Activated CD4-positive, alpha-beta T cell treated with anti-CD3 and anti-CD28 coated beads, Interleukin-2, amount 10 ng/mL, durations not matched to agents 7 days and 5 days (primary cell): ENCODE measurements at places on chromosomes 11 and 22. TPM values are rescaled to one million over a fixed set of nuclear protein-coding genes. Genes with fewer than 3 reads are reported as not detected.

DNA sequence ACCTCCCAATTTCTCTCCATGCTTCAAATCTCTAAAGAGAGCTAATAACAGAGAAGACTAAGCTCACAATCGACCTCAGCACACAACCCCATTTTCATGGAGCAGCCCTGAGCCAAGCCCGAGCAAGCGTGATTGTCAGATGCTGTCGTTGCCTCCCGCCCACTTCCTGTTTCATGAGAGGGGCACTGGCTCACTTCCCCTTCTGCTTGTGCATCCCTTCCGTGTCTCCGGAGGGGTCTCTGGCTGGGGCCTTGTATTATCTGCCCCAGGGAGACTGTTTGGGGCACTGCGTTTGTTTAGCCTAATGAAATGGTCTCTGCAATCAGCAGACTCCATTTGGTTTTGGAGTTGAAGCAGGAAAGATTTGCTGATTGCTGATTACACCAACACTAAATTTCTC lies 181.3 kb upstream of the SEZ6L start:
- no peak for DNase-seq

The NXPE1 gene
- not detected for total RNA-seq

DNA sequence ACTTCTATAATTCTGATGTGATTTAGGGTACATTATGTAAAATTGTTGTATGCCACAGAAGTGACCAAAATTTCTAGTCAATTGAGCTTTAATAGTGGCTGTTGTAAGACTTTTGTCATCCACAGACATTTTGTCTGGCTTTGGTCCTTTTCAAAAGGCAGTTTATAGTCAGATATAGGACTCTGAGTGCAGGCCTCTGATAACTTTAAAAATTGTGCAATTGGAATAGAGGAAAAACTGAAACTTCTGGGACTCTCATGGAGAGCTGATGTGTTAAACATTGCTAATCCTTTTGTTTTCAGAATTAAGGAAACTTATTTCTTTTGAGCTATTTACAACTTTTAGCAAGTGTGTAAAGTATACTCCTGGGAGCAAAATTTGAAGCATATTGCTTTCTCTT lies 9.0 kb upstream of the MRPL17 start:
- DNase-seq, result no peak

The RRAS2 gene
- 43.7 TPM for total RNA-seq

The PARVG gene
- total RNA-seq, result 158 TPM

The TEX54 gene
- total RNA-seq, result not detected

DNA sequence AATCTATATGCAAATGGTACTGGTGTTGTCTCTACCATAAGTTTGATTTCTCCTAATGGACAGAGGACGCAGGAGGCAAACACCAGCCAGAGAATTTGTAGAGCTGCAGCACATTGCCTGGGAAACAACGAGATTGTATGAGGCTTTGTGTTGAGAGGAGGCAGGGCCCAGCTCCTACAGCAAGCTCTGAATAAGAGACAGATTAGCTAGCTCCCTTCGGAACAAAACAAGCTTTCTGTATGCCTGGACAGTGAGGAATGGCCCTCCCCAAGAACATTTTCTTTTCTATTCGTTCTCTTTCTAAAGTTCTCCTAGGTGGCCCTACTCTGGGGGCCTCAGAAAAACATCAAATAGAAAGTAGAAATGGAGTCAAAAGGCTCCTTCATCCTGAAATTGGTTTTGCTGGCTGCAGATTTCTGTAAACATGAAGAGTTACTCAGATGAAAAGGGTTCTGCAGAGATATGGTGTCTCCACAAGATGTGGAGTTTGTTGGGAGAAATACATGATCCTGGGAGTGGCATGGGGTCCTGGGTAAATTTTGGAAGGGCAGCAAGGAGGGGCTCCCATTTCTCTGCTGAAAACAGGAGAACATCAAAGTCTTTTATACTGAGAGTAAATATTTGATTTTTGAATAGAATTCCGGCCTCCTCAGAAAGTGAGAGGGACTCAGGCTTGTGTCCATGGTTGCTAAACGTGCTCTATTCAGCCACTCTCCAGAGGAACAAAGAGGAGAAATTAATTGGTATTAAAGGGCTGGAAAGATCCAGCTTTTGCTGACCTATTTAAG lies 6.8 kb upstream of the HEPACAM start:
- no peak for DNase-seq

DNA sequence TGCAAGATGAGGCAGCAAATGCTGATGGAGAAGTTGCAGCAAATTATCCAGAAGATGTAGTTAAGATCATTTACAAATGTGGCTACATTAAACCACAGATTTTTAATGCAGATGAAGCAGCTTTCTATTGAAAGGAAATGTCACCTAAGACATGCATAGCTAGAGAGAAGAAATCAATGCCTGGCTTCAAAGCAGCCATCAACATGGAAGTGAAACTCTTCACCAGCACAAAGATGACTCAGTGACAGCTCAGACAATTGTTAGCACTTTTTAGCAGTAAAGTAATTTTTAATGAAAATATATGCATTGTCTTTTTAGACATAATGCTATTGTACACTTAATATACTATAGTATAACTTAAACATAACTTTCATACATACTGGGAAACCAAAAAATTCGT lies 71.4 kb downstream of the FANCF start:
- DNase-seq, result no peak

- DNase-seq, result no peak
Measured at GRCh38 chr11:27707676-27708075, 7.4 kb upstream of the BDNF start.

GRCh38 chr11:2222451-2222850 lies 47.9 kb downstream of the ASCL2 start:
- no peak for DNase-seq

- DNase-seq, result peak; percentile 2
Measured at GRCh38 chr11:6598555-6598954, 4.9 kb downstream of the RRP8 start.

- DNase-seq, result no peak
Measured at GRCh38 chr11:123211981-123212380, 16.9 kb upstream of the CLMP start.

The TESMIN gene
- total RNA-seq, result 7.8 TPM

The PRODH gene
- total RNA-seq, result 0.06 TPM

DNA sequence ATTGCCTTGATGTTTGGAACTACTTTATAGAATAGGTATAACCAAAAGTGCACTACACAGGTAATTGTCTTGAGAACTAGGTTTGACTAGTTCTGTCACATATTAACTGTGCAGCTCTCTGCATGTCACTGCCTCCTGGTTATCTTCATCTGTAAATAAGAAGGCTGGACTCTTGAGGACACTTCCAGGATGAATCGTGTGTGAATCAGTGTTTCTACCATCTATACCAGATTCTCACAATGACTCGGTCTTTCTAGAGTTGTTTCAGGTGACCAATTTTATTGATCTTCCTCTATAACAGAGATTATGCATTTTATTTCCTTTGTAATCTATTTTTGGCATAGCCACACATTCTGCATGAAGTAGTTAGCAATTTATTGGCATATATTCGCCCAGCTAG lies 1181.0 kb upstream of the TENM4 start:
- no peak for DNase-seq

- DNase-seq, result no peak
Measured at GRCh38 chr11:64385945-64386704, 27.2 kb downstream of the RPS6KA4 start.

DNA sequence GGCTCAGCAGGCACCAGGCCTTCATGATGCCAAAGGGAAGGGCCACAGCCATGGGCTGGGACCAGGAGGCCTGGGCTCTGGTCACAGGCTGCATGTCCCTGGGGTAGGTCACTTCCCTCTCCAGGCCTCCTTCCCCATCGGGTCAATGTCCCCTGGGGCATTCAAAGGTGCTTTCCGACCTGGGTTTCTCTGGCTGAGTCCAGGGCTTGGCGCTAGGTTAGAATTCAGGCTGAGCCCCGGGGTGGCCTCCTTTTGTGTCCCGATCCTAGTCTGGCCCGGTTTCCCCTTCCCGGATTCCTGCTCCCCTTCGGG lies 12.2 kb downstream of the MAFF start:
- DNase-seq, result no peak

GRCh38 chr11:117921893-117922292 lies 7.3 kb downstream of the TMPRSS13 start:
- no peak for DNase-seq

DNA sequence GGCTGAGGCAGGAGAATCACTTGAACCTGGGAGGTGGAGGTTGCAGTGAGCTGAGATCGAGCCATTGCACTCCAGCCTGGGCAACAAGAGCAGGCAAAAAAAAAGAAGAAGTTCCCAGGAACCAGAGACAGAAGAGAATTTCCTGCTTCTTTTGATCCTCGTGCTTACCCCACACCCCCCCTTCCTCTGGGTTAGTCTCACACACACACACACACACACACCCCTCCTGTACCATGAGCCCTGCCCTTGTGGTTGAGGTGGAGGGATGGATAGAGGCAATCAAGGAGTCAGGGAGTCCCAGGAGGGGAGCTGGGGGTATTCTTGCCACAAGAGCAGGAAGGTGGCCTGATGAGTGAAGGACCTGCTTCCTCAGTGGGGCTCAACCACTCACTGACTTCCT lies 4.1 kb upstream of the UBE2L6 start:
- no peak for DNase-seq

DNA sequence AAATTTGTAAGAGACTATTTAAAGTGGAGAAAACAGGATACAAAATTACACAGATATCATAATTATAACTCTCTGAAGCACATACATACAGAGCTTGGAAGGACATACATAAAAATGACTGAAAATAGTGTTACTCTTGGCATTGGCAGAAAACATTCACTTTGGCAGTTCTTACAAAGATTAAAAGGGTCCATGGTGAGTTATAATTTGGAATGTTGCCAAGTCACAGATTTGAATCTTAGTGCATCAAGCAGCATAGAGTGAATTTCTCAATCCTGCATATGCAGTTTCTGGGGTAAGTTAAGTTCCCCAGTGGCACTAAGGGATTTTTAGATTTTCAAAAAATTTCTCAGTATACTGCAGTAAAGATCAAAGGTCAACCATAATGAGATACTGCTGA lies 115.9 kb downstream of the CCDC81 start:
- no peak for DNase-seq

The TBX1 gene
- not detected for total RNA-seq

The DLG2 gene
- 0.85 TPM for total RNA-seq

GRCh38 chr11:27839226-27839913 lies 139.1 kb upstream of the BDNF start:
- DNase-seq, result no peak

The UEVLD gene
- total RNA-seq, result 12.1 TPM

The NUDT8 gene
- total RNA-seq, result 8.8 TPM

The ZNF214 gene
- total RNA-seq, result not detected

DNA sequence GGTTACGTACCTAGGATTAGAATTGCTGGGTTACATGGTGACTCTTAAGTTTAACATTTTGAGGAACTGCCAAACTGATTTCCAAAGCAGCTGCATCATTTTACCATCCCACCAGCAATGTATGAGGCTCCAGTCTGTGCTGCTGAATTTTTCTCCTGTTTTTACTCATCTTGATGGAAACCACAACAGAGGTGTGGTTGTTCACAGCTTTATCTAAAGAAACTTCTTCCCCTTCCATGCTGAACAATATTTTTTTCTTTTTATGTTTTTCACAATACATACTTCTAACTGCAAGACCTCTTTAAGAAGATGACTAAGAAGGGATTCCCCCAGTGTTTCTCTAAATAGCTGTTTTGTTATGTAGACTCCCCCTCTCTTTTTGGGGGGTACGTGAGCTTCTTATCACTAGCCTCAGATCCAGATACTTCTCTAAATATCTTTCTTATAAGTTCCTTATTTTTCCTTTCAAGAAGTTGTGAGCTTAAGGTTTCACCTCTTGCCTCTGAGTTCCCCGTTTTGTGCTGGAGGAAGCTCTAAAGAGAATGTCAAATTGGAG lies 24.0 kb downstream of the TCP11L1 start:
- peak; percentile 12 for DNase-seq

GRCh38 chr22:36796552-36797175 lies 20.2 kb downstream of the PVALB start:
- DNase-seq, result no peak

The OR51I1 gene
- total RNA-seq, result not detected

GRCh38 chr22:29394931-29395581 lies 6.7 kb upstream of the AP1B1 start:
- peak; percentile 77 for DNase-seq

DNA sequence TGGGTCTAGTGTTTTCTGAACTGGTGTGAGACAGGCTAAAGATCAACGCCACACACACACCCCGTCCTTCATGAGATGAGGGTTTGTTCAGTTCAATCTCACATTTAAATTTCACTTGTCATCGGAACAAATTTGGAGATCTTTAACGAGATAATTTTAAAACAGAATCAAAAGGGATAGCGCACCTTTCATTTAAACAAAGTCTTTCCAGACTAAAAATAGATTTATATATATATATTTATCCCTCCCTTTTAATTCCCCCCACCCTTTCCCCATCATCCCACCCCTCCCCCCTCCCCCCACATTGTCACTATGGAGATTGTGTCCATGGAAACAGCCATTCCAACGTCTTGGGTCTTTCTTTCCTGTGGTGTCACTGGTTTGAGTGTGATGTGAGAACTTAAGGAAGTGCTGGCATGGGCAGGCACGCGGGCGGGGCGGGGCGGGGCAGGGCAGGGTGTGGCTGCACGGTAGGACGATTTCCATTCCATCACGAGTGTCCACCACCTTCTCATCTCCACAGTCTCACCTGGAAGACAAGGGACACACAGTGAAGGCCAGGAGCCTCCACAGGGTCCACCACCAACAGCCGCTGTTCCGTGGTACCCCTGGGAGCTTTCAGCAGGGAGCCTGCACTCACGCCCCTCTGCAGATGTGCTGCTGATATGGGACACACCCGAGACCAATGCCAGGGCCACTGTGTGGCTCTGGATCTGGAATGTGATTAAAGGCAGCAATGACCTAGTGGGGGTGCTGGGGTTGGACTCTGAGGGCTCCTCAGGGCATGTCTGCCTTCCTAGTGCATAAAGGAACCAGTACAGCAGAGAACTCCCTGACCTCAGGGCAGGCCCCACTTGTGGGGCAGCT lies 30.5 kb upstream of the CYP2D6 start:
- DNase-seq, result no peak

DNA sequence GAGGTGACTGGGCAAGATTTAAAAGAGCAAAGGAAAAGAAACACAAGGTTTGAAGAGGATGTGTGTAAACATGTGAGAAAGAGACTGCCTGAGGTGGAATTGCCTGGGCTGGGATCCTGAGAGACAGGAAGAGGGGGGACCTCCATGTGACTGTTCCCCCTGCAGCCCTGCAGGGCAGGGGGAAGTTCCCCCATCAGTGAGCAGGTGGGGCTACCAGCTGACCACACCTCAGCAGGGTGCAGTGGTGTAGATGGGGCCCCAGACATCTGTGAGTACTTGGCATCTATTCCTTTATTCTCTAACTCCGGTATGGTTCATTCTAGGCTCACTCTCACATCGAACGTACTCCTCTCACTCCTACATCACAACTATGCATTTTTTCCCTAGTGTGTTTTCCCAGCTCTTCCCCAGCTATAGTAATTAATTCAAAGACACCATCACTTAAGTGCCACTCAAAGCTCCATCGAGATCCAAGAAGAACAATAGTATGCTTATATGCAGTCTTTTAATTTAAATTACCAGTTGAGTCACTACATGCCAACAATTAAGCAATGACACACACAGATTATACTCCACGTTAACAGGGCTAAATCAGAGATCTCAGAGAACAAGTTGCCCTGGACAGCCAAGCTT lies 42.7 kb downstream of the LGR4 start:
- DNase-seq, result no peak

The ARHGAP8 gene
- 0.37 TPM for total RNA-seq

GRCh38 chr22:19011075-19011474 lies 75.0 kb upstream of the PRODH start:
- no peak for DNase-seq

- DNase-seq, result no peak
Measured at GRCh38 chr11:70365544-70365927, 32.8 kb upstream of the CTTN start.

GRCh38 chr11:46560300-46560991 lies 33.4 kb downstream of the AMBRA1 start:
- peak; percentile 62 for DNase-seq

The GGT5 gene
- 0.35 TPM for total RNA-seq

The FREY1 gene
- 3.9 TPM for total RNA-seq
